Neural crest cell (in vitro differentiated cells): ENCODE measurements at places on chromosomes 12 and 14. TPM values are rescaled to one million over a fixed set of nuclear protein-coding genes. Genes with fewer than 3 reads are reported as not detected.

DNA sequence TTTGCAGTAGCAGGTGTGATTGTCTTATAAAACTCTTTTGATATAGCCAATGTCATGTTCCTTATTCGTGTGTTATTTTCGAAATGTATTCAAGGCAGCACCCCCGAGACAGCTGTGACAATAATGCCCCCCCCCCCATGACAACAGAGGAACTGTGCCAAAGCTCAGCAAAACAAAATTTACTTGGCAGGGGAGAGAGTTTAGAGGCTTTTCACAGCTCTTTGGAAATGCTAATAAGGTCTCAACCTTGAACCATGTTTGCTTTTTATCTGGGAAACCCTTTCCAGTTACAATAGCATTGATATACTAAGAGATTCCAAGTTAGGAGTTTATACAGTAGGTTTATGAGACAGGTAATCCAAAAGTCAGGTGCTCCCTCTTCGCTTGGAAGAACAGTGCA lies 56.4 kb upstream of the USP44 start:
- no peaks in the 10 kb centered on the region for H3K36me3 ChIP-seq
- no peak overlapping the region for H3K4me3 ChIP-seq
- peaks cover 11% of the 10 kb centered on the region for H3K4me1 ChIP-seq
- no peak overlapping the region for H3K27ac ChIP-seq

DNA sequence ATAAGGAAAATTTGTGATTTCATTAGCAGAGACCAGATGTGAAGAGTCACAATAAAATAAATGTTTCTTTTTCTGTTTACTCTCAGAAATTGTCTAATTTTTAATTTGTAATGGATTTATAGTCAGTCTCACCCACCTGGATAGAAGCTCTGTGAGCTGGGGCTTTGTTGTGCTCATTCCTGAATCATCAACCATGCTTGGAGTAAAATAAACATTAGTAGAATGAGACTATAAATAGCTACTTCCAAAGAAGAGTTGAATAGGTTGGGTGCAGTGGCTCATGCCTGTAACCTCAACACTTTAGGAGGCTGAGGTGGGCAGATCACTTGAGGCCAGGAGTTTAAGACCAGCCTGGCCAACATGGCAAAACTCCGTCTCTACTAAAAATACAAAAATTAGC lies 185.3 kb upstream of the FBXO33 start:
- H3K27ac ChIP-seq: no peak overlapping the region
- no peak for DNase-seq
- H3K4me1 ChIP-seq: no peaks in the 10 kb centered on the region

The ZNF140 gene
- total RNA-seq: 19.6 and 19.9 TPM in 2 replicates

DNA sequence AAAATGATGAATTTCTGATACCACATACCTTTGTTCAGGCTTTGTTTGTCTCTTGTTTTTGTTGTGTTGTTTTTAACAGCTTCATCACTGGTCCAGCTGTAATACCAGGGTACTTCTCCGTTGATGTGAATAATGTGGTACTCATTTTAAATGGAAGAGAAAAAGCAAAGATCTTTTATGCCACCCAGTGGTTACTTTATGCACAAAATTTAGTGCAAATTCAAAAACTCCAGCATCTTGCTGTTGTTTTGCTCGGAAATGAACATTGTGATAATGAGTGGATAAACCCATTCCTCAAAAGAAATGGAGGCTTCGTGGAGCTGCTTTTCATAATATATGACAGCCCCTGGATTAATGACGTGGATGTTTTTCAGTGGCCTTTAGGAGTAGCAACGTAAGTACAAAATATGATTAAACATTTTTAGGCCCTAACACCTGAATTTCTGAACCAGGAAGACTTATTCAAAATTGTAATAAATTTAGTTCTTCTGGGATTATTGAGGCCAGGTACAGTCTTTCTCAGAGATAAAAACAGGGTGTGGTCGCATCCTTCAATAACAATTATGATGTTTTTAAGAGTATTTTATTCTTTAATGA lies 22.4 kb downstream of the RXYLT1 start:
- H3K4me3 ChIP-seq: no peak overlapping the region
- no peak overlapping the region for H3K27ac ChIP-seq
- H3K27me3 ChIP-seq: no peaks in the 10 kb centered on the region
- DNase-seq: no peak

DNA sequence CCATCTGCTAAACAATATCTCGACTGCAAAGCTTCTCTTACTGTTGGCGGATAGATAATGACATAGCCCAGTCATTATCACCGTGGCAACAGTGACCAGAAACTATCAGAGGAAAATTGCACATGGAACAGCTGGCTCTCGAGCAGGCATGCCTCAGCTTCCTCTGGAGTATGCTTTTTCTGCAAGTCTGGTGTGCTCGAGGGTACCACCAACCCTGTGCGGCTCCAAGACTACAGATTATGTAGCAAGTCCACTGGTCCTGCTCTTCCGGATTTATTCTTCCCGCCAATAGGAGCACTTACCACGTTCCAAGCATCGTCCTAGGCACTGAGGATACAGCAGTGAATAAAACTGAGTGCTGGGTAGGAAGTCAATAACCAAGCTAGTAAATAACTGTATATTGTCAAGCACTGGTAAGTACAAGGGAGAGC lies 1.4 kb upstream of the GLRX5 start:
- H3K27me3 ChIP-seq: no peaks in the 10 kb centered on the region
- peak overlapping the region; percentile 93 for H3K27ac ChIP-seq
- H3K4me1 ChIP-seq: peaks cover 62% of the 10 kb centered on the region
- H3K36me3 ChIP-seq: no peaks in the 10 kb centered on the region
- H3K4me3 ChIP-seq: peak overlapping the region; percentile 98

The LRRK2 gene
- 2.1 and 2.8 TPM in 2 replicates for total RNA-seq

The TCL1B gene
- not detected in 2 replicates for total RNA-seq

DNA sequence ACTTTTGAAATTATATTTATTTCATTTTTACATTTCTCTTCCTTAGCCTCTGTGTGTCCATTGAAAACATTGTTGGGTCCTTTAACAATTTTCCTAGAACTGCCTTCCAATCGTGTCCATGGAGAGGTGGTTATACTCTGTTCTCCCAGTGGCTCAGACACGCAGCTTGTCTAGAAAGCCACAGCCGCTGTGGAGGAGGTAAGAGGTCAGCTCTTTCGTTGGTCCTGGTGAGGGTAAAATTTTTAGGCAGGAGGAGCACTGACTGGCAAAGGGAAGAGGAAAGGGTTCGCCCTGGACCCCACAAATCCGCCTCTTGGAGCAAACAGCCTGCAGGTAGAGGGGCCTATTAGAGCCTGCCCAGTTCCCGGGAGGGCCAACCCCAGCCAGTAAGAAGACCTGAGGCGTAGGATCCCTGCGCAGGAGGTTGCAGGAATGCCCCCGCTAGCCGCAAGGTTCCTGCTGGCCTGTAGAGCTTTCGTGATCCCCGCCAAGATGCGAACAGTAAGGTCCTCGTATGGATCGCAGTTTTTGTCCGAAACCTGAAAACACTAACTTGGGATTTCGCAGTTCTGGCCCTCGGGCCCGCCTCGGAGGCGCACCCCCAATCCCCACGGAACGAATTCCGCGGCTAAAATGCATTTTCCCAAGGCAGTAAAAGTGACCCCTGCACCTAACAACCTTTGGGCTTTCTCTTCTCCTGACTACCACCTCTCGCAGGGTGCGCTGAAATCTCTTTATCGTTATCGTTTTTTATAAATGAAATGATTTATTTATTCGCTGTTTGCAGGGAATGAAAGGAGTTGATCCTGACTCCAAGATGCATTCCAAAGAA lies 7.5 kb upstream of the PAX9 start:
- H3K27ac ChIP-seq: no peak overlapping the region
- peaks cover 100% of the 10 kb centered on the region for H3K27me3 ChIP-seq
- H3K4me1 ChIP-seq: peaks cover 14% of the 10 kb centered on the region
- H3K36me3 ChIP-seq: no peaks in the 10 kb centered on the region

The RASSF8 gene
- 47.0 and 50.5 TPM in 2 replicates for total RNA-seq

DNA sequence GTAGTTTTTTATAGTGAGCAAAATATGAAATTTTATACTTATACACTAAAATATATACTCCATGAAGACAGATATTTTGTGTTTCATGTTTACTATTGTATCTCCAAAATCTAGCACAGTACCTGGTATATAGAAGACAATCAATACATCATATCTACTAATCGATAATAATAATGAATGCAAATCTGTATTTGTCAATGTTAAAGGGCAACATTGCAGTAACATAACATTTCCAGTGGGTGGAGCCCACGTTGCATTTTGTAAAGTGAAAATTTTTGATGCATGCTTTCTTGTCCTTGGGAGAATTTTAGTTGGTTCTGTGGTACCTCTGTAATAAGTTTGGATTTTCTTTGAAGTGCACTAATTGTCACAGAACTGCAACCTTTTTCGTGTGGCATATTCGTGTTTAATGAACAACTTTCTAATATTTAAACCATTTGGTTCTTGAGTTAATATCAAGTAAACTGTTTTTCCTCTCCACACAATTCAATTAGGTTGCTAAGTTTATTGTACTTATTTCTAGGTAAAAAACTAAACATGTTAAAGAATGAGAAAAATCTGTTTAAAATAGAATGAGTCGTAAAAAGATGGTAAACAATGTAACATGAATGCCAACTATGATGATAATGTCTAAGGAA lies 47.4 kb downstream of the AVPR1A start:
- no peaks in the 10 kb centered on the region for H3K36me3 ChIP-seq
- peaks cover 3% of the 10 kb centered on the region for H3K4me1 ChIP-seq
- no peak for DNase-seq
- no peak overlapping the region for H3K4me3 ChIP-seq

DNA sequence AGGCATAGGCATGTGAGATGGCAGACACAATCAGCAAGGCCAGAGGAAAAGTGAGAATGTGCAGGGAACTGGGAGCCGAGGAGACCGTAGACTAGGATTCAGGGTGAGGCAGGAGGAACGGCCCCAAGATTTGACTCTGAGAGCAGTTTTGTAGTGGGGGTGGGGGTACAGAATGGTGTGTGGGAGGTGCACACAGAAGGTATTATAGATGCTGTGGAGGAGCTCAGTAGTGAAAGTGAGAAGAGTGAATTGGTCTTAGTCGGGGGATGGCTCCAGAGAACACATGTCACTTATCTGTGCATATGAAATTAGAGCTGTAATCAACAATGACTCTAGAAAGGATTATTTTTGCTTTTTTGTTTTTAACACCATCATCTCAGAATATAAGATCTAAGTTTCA lies 11.9 kb downstream of the ZNF664 start:
- H3K27ac ChIP-seq: no peak overlapping the region
- peaks cover 15% of the 10 kb centered on the region for H3K36me3 ChIP-seq
- peaks cover 33% of the 10 kb centered on the region for H3K4me1 ChIP-seq
- no peaks in the 10 kb centered on the region for H3K27me3 ChIP-seq
- no peak for DNase-seq
- H3K4me3 ChIP-seq: no peak overlapping the region

GRCh38 chr14:38135106-38135867 lies 72.4 kb upstream of the SSTR1 start:
- no peaks in the 10 kb centered on the region for H3K36me3 ChIP-seq
- no peak overlapping the region for H3K27ac ChIP-seq
- no peaks in the 10 kb centered on the region for H3K27me3 ChIP-seq

The OR6S1 gene
- total RNA-seq: not detected in 2 replicates

- H3K27me3 ChIP-seq: peaks cover 14% of the 10 kb centered on the region
- H3K4me3 ChIP-seq: no peak overlapping the region
- H3K36me3 ChIP-seq: no peaks in the 10 kb centered on the region
- H3K27ac ChIP-seq: no peak overlapping the region
- DNase-seq: no peak
- peaks cover 15% of the 10 kb centered on the region for H3K4me1 ChIP-seq
These were observed 54.9 kb upstream of the SCN8A start for GRCh38 chr12:51536159-51536558.

GRCh38 chr12:15230751-15231150 lies 9.5 kb upstream of the RERG start:
- DNase-seq: no peak
- peaks cover 31% of the 10 kb centered on the region for H3K27me3 ChIP-seq
- no peak overlapping the region for H3K4me3 ChIP-seq
- no peak overlapping the region for H3K27ac ChIP-seq

- peaks cover 13% of the 10 kb centered on the region for H3K27me3 ChIP-seq
- no peaks in the 10 kb centered on the region for H3K4me1 ChIP-seq
- peak overlapping the region; percentile 27 for H3K27ac ChIP-seq
- DNase-seq: no peak
These were observed 56.8 kb downstream of the SDR9C7 start for GRCh38 chr12:56877195-56878009.

The OAS1 gene
- not detected in 2 replicates for total RNA-seq

DNA sequence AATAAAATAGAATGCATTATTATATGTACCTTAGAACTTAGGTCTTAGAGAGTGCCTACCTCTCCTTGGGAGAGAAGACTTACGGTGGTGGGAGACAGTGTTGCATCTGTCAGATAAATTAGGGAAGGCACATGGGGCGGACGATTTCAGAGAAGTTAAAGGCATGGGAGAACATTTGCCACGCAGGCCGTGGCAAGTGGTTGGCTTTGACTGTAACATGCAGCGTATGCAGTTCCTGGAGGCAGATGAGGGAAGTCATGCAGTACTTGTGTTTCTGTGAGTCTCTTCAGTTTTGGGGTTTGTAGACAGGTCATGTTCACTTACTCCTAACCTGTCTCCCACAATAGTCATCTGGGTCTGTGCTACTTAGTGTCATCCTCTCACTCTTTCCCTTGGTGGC lies 43.6 kb downstream of the ETV6 start:
- peaks cover 5% of the 10 kb centered on the region for H3K36me3 ChIP-seq
- no peak overlapping the region for H3K4me3 ChIP-seq
- H3K4me1 ChIP-seq: peaks cover 15% of the 10 kb centered on the region
- H3K27ac ChIP-seq: no peak overlapping the region
- no peaks in the 10 kb centered on the region for H3K27me3 ChIP-seq

DNA sequence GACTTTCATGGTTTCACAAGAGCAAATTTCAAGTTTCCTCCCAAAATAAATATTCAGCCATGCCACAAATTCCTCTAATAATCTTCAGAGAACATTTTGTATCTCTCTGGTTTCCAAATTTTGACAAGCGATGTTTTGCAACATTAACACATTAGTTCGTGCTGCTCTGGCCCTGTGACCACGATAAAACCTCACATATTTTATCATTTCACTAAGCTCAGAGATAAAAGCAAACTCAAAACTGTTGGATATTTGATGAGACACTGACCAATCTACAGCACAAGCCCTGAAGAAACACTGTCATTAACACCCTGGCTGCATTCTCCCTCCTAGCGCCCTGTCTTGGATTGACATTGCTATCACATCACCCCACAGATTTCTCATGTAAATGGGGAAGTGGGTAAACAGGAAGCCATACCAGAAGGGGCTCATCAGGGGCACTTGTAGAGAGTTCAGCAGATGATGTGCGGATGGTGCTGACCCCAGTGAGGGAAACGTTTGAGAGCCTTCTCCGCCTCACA lies 264.3 kb downstream of the PRKD1 start:
- H3K27me3 ChIP-seq: no peaks in the 10 kb centered on the region
- no peak overlapping the region for H3K27ac ChIP-seq
- H3K4me1 ChIP-seq: peaks cover 8% of the 10 kb centered on the region
- no peak overlapping the region for H3K4me3 ChIP-seq
- no peak for DNase-seq

DNA sequence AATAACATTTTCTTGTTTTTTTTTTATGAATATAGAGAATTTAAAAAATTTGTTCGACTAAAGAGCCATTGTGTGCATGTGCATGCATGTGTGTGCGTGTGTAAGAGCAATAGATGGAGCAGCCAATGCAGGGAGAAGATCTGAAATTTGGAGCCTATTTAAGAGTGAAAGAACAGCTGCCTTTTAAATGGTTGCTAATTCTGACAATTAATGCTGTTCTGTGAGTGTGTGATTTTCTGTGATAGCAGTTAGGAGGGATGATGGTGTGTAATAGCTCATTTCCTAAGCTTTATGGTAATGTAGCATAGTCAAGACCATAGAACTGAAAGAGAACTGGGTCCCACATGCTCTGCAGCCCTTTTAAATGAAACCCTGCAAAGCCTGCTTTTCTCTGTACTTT lies 137.9 kb downstream of the NRXN3 start:
- DNase-seq: no peak
- H3K27ac ChIP-seq: no peak overlapping the region
- peaks cover 41% of the 10 kb centered on the region for H3K27me3 ChIP-seq
- H3K36me3 ChIP-seq: no peaks in the 10 kb centered on the region
- H3K4me3 ChIP-seq: no peak overlapping the region
